ENCODE measurements at places on chromosomes 1 and 21. TPM values are rescaled to one million over a fixed set of nuclear protein-coding genes. Genes with fewer than 3 reads are reported as not detected.

RRP15 gene
- 8.2 TPM for polyA plus RNA-seq

MEX3A gene
- polyA plus RNA-seq: under 0.01 TPM

KDF1 gene
- 0.94 TPM for polyA plus RNA-seq

UBL4B gene
- 0.45 TPM for polyA plus RNA-seq

CA6 gene
- polyA plus RNA-seq: 0.04 TPM

REN gene
- not detected for polyA plus RNA-seq

S100A2 gene
- 2.1 TPM for polyA plus RNA-seq

LGR6 gene
- polyA plus RNA-seq: 1.0 TPM

TNFRSF25 gene
- polyA plus RNA-seq: 2.6 TPM

GJB4 gene
- polyA plus RNA-seq: not detected

ASCL5 gene
- 0.76 TPM for polyA plus RNA-seq

DEPDC1 gene
- polyA plus RNA-seq: 0.07 TPM

FCGR1A gene
- polyA plus RNA-seq: 9.6 TPM

EEIG2 gene
- 4.1 TPM for polyA plus RNA-seq

NKAIN1 gene
- polyA plus RNA-seq: 0.03 TPM

TFF2 gene
- 36.8 TPM for polyA plus RNA-seq

TRIM45 gene
- polyA plus RNA-seq: 1.3 TPM

SLAMF7 gene
- 0.35 TPM for polyA plus RNA-seq

SHE gene
- polyA plus RNA-seq: 3.2 TPM

SORT1 gene
- polyA plus RNA-seq: 47.9 TPM

BARHL2 gene
- not detected for polyA plus RNA-seq

OPRD1 gene
- 0.08 TPM for polyA plus RNA-seq

LAPTM5 gene
- polyA plus RNA-seq: 62.3 TPM

FBXO2 gene
- polyA plus RNA-seq: 1.5 TPM

HES4 gene
- polyA plus RNA-seq: 22.9 TPM

BMP8B gene
- 3.1 TPM for polyA plus RNA-seq

KPRP gene
- not detected for polyA plus RNA-seq

SMG5 gene
- 34.4 TPM for polyA plus RNA-seq

ECM1 gene
- polyA plus RNA-seq: 10.8 TPM

ABCG1 gene
- 11.2 TPM for polyA plus RNA-seq

GJA4 gene
- polyA plus RNA-seq: 5.9 TPM

PRAMEF33 gene
- polyA plus RNA-seq: not detected

DTL gene
- 0.90 TPM for polyA plus RNA-seq

RGSL1 gene
- not detected for polyA plus RNA-seq

WNT4 gene
- 0.24 TPM for polyA plus RNA-seq

DLGAP3 gene
- 0.22 TPM for polyA plus RNA-seq

GJA5 gene
- 16.8 TPM for polyA plus RNA-seq
